ENCODE measurements at places on chromosomes 2 and 18.

DNA sequence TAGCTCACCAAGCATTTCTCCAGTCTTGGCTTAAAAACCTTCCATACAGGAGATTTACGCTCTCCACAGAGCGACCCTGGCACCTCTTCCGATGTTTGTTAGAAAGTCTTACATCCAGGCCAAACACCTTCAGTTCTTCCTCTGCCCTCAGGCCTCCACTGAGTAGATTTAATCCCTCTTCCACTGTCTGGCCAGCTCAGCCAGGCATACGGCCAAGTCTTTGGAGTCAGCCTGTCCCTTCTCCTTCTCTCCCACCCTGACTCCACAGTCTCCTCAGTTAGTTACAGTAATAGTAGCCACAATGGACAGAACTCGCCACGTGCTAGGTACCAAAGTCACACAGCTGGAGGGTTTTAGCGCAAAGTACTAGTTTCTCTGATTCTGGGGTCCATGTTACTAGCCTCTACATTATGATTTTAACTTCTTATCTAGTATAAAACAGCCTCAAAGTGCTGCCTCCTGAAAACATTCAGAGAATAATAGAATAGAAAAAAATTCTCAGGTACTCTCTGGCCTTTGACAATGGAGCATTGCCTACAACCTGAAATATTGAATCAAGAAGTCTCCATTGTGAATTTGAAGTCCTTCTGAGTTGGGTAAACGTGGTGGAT is 39.5 kb downstream of the THNSL2 start:
- DNase-seq, result no peak

DNA sequence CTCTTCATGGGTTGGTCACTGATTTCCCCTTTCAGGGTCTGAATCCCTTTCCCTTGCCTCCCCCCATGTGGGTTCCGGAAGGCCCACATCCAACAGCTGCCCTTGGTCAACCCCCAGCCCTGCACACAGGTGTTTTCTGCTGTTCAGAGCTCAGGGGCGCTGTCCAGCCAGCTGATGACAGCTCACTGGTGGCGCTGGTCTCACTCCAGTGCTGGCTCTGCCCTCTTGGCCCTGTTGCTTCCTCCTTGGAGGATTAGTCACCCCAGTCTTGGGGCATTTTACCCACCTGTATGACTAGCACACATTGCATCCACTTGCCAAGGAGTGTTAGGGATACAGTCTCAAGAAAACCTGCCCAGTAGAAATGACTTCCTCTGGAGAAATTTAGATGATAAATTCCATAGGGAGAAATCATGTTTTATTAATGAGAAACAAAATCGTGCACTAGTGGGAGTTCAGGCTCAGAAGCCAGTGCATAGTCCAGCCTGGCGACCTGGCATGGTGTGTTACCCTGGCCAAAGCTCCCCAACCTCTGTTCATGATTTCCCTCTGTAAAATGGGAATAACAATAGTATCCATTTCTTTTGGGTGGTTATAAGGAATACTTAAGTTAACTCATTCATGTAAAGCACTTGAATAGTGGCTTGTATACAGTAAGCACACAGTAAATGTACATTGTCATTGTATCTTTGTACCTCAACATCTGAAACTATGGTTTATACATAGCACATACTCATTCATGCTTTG is 21.6 kb downstream of the CRIM1 start:
- DNase-seq, result peak; percentile 82

DNA sequence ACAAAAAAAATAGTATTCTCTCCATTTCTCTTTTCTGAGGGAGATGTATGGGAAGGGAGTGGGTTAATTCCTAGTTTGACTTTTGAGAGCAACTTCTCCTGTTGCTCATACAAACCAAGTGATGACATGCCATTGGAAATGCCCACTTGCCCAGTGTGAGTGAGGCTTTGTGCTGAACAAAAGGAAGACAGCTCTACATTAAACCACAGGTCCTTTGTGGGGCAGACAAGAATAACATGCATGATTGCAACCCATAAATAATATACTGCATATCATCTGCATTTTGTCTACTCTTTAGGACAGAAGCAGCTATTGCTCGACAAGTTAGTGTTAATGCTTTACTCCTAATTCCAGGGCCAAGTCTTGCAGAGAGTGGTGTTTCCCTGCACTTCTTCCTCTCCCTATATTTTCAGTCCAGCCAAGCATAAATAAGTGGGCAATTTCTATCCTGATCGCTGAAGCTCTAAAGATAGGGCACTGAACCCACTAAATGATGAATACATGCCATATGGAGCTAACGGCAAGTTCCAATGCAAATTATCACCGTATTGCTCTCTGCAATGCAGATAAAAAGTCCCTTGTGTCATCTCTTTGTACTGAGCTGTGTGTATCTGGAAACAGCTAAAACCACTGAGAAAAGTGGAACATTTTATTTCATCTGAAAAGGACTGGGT is 19.4 kb upstream of the EHBP1 start:
- no peak for DNase-seq

GRCh38 chr2:72271766-72272641 is 124.3 kb upstream of the CYP26B1 start:
- no peak for DNase-seq

DNA sequence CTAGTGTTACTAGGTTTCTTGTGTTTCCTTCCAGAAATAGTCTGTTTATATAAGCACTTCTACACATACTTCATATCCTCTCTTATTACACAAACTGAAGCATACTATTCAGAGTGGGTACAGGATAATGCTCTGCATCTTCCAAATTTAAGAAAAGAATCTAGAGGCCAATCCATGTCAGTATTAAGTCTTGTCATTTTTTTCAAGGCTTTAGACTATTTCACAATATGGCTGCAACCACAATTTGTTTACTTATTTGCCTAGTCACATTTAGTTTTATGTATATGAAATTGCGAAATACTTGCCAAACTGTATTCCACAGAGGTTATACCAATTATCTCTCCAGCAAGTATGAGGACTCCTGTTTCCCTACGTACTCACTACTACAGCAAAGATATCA is 27.9 kb downstream of the IWS1 start:
- DNase-seq, result no peak

DNA sequence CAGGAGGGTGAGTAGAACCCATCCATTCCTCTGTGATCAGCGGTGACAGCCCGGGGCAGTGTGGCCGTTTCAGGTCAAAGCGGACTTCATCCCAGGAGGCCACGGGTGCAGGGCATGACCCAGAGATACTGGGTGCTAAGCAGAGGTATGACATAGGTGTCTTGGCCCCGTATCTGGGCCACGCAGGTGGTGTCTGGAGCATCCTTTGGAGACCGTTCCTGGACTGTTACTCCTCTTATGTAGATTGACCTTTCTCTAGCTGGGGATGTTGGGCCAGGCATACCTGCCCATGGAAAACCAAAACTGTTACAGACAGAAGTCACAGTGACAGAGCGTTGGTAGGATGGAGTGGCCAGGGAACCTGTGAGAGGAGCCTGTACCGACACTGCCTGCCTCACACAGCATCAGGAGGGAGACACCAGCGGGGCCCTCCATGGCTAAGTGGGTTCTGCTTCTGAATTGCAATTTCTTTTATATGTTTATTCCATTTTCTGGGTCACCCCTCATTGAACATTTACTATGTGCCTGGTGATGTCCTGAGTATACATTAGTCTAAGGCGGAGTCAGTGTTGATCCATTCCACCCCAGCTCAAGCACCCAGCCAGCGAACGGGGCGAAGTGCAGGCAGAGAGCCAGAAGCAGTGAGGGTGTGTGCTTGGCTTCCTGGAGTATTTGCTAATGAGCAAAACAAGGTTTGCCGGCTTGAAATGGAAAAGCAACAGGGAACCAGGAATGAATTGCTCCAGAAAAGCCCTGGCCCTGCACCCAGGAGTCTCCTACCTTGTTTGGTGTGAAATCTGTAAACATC is 141.7 kb downstream of the SH3RF3 start:
- DNase-seq, result no peak

DNA sequence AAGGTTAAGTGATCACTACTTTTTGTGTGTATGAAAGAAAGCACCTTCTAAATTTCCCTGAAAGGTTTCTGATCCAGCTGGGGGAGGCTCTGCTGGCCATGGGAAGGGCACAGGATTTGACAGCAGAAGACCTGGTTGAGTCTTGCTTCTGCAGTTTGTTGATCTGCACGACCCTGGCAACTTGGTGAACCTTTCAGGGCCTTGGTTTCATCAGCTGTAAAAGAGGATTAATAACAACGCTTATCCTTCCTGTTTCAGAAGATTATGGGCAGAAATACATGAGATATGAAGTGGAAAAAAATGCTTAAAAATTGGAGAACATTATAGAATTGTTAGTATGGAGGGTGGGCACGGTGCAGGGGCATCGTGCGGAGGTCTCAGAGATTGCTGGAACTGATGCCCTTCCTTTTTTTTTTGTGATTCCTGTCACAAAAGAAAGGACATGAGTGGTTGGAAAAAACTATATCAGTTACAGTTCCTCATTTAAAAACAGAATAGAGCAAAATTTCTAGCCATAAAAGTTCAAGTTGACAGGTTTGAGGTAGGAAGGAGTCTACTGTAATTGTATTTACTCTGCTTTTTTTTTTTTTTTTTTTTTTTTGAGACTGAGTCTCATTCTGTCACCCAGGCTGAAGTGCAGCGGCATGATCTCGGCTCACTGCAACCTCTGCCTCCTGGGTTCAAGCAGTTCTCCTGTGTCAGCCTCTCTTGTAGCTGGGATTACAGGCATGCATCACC is 47.4 kb downstream of the MFSD6 start:
- DNase-seq, result no peak

- DNase-seq, result no peak
Observed at GRCh38 chr2:223887127-223887526, 49.7 kb upstream of the AP1S3 start.

- DNase-seq, result no peak
Observed at GRCh38 chr2:130787841-130788240, 32.5 kb downstream of the AMER3 start.

DNA sequence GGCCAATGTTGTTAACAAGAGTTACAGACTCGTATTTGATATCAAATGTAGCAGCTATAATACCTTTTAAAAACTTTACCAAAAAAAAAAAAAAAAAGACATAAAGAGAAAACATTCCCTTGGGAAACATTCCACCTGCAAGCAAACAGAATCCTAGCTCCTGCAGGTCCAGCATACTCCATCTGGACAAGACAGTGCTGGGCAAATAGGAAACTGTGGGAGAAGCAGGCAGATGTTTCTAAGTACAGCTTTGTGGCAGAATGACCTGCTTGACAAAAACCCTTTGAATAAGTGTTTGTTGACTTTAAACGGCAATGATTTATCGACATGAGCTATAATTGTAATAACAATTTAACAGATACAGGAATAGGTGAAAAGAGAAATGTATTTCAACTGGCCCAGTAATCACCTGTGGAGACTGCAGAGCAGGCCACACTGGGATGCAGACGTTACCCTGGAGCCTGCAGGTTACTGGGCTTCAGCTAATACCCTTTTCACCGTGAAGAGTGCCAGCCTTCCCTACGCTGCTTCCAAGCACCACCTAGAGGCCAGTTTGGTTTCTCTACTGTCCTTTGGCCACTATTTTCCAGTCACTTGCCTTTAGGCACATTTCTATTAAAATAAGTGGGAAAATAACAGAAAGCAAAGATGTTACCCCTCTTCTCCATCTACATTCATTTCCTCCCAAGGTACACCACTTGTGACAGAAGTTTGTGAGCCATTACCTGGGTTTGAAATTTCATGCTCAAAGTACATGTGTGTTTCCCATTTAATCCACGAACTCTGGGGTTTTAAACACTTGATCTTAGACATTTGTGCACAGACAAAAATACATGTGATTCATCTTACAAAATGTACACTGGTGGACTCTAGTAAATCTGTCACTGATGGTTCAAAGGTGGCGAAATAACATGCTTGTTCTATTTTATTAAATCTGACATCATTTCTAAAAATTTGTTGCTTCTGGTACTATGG is 96.9 kb upstream of the ZNF397 start:
- peak; percentile 17 for DNase-seq

All from RCC 7860 (cell line).